ENCODE measurements at places on chromosomes 3 and 15.

- DNase-seq = no peak
Measured at GRCh38 chr3:16240229-16241023, 24.3 kb downstream of the DPH3 start.

DNA sequence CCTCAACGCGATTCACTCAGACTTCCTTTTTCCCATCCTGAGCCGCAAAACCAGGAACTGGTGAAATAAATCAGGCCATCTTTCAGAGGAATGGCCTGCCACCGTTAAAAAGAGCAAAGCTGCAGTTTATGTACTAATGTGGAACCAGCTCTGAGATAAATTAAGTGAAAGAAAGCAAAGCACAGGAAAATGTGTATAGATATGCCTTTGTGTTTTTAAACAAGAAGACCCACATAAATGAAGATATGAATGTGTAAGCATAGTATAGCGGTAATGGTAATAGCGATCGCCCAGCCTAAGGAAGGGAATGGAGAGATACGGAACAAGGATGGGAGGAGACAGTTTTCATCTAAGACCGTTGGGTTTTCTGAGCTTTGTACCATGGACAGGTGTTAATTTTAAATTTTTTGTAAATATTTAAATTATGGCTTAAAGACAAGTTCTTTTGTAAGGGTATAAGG is 30.8 kb upstream of the RPN1 start:
- DNase-seq = no peak

DNA sequence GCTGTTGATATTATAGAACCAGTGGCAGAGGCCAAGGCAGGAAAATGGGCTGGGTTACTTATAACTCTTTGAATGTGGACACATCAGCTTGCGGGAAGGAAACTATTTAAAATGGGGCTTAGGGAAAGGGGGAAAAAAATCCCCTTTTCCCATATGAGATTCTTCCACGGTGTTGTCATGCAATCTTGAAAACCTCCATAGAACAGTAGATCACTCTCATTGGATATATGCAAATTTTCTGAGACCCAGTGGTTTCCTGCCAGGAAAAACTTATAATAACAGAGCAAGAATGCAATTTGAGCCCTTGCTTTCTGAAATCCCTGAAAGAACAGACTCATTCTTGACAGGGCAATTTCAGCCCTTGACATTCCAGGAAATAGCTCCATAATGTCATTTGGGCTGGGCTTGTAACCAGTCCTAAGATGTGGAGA is 31.1 kb downstream of the TMEM212 start:
- no peak for DNase-seq

DNA sequence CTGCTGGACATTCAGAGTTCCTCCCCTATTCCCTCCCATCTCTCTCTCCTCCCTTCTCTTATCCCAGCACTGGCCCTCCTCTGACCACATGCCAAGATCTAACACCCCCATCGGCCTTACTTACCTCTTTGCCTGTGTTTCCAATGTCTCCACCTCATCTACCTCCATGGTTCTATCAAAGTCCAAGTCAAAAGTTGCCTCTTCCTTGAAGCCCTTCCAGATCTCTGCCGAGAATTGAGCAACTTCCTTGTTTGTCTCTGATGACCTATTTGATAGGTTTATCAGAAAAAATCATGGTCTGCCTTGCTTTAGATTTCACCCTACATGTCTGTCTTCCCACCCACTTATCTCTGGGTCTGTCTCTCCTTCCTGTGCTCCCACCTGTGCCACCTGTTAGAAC is 69.7 kb upstream of the ITGA11 start:
- DNase-seq = no peak

- no peak for DNase-seq
Measured at GRCh38 chr3:46462111-46462510, 2.6 kb downstream of the LTF start.

- no peak for DNase-seq
Measured at GRCh38 chr15:43511012-43511885, 6.2 kb upstream of the MAP1A start.

- DNase-seq = no peak
Measured at GRCh38 chr15:74400313-74400860, 32.9 kb upstream of the CYP11A1 start.

DNA sequence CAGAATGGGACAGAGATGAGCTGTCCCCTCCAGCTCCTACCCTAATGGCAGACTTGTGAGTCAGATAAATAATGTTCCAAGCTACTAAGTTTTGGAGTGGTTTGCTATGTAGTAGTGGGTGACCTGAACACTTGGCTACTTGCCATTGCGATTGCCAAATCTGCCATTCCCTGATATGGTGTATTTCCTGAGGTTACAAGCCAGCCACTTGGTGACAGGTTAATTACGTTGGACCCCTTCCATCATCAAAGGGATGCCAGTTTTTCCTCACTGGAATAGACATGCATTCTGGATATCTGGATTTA is 33.6 kb downstream of the MORF4L1 start:
- DNase-seq = no peak

- no peak for DNase-seq
Measured at GRCh38 chr3:124429129-124429815, 301.0 kb upstream of the UMPS start.

DNA sequence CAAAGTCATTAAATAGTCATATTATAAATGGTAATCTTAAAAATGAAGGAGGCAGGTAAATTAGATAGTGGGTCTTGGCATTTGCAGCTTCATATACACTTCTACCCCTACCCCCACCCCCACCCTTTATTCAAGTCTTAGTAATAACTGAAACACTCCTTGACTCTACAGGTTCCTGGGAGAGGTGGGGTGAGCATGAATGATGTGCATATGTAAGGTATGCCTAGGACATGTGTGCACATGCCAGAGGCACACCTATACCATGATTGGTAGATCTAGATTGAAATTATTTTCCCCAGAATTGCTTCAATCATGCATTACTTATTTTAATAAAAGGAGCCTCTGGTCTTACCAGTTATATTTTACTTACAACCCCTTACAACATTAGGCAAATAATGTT is 40.1 kb upstream of the PDCD6IP start:
- DNase-seq = no peak

- DNase-seq = no peak
Measured at GRCh38 chr3:141530415-141530768, 43.6 kb downstream of the RASA2 start.

DNA sequence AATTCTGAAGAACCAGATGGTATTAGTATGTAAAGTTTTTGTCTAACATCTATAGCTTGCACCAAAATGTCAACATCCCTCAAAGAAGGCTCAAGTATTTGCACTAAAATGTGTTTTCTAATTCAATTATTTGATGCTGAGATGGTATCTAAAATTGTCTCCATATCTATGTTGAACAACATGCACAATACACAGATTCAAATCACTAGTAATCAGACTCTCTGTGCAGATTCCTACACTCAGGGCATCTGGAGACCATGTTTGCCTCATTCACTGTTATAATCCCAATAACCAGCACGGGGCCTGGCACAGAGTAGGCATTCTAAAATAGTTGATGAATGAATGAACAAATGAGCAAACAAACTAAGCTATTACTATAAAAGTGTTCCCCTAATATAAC is 2.6 kb downstream of the FILIP1L start:
- DNase-seq = no peak

DNA sequence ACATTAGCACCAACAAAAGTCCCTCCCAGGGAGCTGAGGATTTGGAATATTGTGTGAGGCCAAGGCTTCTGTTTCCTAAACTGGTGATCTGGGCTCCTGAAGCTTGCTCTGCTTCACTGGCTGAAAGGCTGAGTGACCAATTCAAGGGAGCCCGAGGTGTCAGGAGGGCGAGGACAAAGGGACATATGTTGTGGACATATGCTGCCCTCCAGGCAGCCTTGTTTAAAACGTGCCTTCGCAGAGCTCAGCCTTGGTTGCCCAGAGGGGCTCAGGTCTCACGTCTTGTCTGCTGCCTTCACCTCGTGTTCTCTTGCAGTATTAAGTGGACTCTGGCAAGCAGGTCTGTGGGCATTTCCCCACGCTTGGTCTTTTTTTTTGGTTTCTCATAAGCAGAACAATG is 7.0 kb downstream of the SLCO3A1 start:
- DNase-seq = no peak

GRCh38 chr3:23709987-23710386 is 95.8 kb upstream of the UBE2E1 start:
- no peak for DNase-seq

DNA sequence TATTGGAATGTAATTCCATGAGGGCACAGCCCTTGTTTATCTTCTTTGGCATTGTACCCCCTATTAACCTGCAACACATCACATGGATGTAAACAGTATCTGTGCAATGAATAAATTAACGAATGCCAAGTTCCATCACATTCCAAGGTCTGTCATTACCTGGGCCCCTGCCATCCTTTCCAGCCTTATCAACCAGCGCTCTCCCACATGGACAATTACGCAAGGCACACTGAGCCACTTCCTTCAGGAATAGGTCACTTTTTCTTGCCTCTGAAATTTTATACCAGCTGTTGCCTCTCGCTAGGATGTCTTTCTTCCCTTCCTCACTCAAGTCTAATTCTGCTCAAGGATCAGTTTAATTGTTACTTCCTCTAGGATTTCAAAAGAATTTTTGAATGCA is 1051.8 kb upstream of the CFAP20DC start:
- DNase-seq = no peak

DNA sequence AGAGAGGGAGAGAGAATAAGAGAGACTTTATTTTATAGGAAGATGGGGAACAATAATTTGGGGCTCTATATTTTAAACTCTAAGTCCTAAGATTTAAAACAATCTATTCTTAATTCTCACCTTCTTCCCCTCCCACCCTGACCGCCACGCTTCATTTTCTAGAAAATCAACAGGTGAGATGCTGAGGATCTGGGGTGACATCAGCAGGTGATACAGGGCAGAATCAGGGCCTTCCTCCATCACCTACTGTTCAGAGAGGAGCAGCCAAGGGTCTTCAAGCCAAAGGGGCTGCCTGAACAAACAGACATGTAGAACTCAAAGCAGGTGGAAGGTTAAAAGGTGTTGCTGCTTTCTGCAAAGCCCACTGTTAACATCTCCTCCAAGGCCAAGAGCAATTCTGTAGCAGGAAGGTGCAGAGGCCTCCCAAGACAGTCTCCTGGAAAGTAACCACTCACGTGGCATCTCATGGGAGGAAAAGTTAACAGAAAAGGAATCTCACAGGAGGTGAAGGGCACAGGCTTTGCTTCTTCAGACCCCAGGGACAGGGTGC is 183.6 kb upstream of the TLE3 start:
- DNase-seq = no peak

DNA sequence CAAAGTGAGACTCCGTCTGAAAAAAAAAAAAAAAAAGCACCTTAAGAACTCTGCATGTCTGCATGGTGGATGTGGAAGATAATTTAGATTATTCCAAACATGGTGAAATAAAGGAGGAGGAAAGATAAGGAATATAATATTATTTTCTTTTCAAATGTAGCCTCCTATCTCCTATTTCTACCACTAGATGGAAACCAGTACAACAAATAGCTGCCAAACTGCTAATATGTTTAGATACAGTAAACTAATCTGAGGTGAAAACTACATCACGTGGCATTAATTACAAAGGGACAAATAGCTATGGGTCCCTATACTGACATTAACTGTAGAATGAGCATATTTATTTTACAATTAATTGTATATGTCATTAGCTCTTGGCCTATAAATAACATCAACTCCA is 197.8 kb downstream of the TBC1D5 start:
- DNase-seq = no peak

- DNase-seq = no peak
Measured at GRCh38 chr3:74344865-74345440, 269.5 kb downstream of the CNTN3 start.

DNA sequence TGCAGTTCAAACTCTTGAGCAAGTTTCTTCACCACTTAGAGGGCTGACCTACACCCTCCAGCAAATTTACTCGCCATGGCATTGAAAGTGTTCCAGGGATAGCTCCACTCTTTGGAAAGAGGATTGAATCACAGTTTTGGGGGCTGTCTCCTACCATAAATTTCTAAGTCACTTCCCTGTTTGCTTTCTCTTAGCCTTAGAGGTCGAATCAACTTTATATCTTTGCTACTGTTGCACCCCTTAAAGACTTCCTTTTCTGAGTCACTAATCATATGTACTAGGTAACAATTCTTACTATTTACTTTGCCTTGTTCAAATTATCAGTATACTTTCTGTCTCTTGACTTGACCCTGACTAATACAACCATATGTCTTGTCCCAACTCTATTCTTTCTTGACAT is 1151.8 kb upstream of the ALCAM start:
- no peak for DNase-seq

DNA sequence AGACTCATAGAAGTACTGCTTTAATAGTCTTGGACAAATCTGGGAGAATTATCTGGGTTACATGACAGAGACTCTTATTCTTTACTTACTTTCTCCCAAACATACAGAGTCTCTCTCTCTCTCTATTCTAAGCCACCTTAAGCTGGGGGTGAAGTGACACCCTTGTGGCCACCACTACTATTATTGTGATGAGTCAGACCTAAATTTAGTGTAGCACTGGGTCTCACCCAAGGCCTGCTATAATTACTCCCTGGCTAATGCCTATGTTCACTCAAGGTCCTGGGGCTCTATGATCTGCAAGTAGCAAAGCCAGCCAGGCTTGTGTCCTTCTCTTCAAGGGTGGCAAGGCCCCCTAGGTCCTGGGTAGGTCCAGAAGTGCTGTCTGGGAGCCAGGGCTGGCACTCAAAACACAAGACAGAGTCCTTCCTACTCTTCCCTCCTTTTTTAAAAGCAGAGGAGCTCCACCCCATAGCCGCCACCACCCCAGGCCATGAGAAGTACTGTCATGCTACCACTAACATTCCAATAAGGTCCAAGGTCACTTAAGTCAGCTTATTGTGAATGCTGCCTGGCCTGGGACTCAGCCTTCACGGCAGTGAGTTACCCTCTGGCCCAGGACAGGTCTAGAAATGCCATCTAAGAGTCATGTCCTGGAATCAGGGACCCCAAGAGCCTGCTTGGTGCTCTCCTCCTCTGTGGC is 183.6 kb downstream of the POLQ start:
- DNase-seq = no peak

- no peak for DNase-seq
Measured at GRCh38 chr3:49799105-49799504, 568 bp downstream of the CDHR4 start.

DNA sequence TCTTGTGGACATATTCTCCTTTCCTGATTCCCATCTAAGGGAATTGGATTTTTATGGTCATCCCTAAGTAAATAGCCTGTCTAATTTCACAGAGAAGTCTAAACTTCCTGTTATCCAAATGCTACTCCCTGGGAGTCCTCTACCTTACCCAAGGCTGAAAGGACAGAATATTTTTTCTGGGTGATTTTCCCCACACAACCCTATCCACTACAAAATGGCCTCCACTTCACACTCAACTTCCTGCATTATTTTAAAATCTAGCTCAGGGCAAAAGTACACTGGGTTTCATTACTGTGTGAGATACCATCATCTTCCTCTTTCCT is 77.5 kb upstream of the ABI3BP start:
- no peak for DNase-seq

- DNase-seq = no peak
Measured at GRCh38 chr15:93523481-93523880, 434.5 kb upstream of the RGMA start.

DNA sequence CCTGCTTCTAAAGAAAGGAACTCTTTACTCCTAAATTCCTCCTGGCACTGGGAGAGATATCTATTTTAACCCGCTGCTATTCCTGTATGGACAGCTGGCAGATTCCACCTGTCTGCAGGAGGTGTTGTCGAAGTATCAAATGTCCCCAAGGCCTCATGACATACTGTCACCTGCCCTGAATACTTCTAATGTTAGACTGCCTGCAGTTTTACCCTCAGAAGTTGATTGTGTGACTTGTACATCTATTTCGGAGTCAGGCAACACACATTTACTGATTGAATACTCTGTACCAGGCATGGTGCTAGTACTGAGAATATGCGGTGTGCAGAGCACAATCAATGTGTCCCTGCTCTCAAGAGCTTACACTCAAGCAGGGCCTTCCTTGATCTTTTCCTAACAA is 38.6 kb downstream of the PDZRN3 start:
- DNase-seq = no peak

Measured in activated CD4-positive, CD25-positive, alpha-beta regulatory T cell (primary cell).